ENCODE measurements at places on chromosomes 7 and 10. TPM values are rescaled to one million over a fixed set of nuclear protein-coding genes. Genes with fewer than 3 reads are reported as not detected.
A peak's percentile ranks its signal among the peaks of the same experiment; 100 is the strongest.

DNA sequence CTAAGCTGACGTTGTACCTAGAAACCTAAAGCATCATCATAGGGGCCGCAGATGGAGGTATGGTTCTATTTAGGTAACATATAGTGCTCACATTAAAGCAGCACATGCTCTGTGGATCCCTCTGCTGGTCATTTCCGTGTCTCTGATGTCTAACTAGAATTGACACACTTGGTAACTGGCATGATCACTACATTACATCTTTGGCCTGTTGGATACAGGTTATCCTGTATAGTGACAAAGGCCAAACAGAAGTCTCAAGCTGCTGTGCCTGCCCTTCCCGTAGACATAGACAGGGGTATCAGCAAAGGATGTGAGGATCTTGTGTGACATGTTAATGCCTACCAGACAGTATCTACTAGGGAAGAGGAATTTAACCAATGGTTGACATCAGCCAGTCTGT lies 51.2 kb downstream of the KIF5B start:
- no peak for DNase-seq

The KCNIP2 gene
- 8.3 TPM for total RNA-seq

DNA sequence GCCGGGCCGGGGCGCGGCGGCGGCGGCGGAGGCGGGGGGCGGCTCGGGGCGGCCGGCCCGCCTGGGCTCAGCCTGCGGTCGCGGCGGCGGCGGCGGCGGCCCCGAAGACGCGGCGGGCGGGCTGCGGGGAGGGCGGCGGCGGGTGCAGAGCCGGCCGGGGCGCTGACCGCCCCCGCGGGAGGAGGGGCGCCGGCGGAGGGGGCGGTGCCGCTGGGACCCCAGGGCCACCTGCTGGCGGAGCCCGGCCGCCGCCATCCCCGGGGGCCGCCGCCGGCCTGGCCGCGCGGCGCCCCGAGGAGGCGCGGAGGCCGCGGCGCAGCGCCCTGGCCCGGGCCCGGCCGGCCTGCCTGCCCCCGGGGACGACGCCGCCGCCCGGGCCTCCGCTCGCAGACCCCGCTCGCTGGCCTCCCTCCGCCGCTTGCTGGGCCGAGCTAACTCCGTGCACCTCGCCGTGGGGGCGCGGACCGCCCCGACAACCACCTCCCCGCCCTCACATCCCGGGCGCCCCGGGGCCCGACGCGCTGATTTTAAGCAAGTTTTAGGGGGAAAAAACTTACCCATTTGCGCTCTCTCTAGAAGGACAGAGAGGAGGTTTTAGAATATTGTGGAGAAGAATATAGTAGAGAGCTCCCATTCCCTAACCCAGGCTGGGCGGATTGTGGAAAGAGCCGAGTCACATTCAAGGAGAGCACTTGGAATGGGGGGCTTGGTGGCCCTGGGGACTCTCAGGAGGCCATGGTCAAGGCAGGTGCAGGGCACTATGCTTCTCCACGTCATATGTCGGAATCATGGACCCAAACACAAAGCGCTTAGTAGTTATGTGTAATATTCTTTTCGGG lies at the start of gene BEND7:
BEND7 (minus strand) TSS at position 140 of the 839 bp plus-strand sequence. CDS start 481 bp downstream, outside the sequence.
- DNase-seq = peak; percentile 55

GRCh38 chr10:30456266-30456665 lies 22.3 kb downstream of the MAP3K8 start:
- DNase-seq = no peak

DNA sequence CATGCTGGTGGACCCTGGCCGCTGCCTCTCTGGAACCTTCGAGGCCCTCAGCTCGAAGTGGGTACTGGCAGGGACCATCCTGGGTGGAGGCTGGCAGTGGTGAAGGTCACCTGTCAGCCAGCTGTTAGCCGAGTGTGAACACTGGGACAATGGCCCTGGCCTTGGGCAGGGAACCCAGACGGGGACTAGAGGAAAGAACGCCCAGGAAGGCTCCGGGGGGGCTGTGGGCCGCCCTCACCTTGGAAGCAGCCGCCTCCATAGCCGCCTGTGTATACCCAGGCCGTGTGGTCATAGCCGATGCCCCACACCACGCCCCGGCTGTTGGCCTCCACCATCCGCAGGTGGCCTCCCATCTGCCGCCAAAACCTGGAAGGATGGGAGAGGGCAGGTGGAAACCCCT lies 17.6 kb downstream of the BHLHA15 start:
- DNase-seq = no peak

GRCh38 chr10:123236126-123236525 lies 81.9 kb downstream of the BUB3 start:
- DNase-seq = no peak

GRCh38 chr7:11026452-11027359 lies 53.0 kb downstream of the PHF14 start:
- no peak for DNase-seq

DNA sequence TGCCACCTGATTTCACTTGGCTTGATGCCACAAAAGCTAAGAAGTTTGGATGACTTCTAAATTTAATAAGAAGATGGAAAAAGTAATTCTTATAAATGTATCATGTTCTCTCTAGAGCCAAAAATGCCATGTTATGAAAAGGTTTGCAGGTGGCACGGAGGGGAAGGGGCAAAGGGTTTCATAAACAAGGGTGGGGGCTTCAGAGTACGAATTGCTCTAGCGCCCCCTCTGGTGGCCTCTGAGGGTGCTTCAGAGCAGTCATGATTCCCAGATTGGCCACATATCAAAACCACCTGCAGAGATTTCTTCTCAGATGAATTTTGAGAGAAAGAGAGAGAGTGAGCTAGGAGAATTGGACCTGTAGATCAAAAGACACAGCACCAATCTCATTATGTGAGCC lies 208.6 kb upstream of the YAE1 start:
- DNase-seq = no peak

The SKIDA1 gene
- 8.8 TPM for total RNA-seq

- no peak for DNase-seq
These were observed 96.9 kb downstream of the IQUB start for GRCh38 chr7:123437447-123437995.

GRCh38 chr10:96421995-96422394 lies 63.2 kb upstream of the OPALIN start:
- peak; percentile 24 for DNase-seq

DNA sequence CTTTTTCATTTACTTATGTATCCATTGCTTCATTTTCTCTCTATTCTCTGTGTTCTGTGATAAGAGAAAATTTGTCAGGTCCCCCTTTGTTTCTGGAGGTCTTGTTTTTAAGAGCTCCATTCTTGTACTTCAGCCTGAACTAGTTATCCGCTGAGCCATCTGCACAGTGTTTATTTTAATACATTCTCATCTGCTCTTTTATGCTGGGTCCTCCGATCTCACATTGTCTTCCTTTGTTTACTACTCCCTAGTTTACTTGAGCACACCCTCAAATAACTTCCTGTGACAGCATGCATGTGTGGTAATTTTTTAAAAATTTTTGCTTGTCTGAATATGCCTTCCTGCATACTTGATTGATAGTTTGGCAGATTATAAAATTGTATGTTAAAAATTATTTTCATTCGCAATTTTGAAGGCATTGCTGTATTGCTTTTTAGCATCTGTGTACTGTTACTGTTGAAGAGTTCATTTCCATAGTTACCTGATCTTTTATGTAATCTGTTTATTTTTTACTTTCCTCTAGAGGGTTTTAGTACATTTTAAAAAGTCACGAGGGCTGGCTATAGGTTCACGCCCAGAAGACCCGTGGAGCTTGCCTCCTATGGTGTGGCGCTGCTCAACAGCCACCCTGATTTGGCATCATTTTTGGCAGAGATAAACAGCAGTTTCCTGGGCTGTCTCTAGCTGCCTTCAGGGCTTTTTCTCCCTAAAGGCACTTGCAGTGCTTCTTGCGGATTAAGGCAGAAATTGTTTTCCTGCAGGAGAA lies 31.9 kb downstream of the RSBN1L start:
- DNase-seq = peak; percentile 34

DNA sequence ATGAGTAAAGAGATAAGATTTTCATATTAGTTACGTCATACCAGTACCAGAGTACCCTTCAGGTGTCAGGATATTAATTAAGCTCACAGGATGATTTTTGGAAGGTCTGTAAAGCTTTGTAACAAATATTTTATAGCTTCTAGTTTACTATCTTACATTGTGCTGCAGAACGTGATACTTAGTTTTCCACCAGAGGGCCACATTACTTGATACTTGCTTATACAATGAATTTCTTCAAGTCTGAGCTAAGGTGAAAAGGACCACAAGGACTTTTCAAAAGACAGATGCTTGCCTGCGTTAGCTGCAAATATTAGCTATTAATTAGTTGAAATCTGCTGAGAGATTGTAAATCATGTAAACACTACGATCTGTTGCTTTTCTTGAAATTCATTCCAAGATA lies 12.2 kb downstream of the FOXP2 start:
- no peak for DNase-seq

The LRRC27 gene
- total RNA-seq = 16.6 TPM

The NKX2-3 gene
- not detected for total RNA-seq

- no peak for DNase-seq
These were observed 247.0 kb downstream of the TRIL start for GRCh38 chr7:28711114-28711513.

The ANXA8L1 gene
- total RNA-seq = not detected

DNA sequence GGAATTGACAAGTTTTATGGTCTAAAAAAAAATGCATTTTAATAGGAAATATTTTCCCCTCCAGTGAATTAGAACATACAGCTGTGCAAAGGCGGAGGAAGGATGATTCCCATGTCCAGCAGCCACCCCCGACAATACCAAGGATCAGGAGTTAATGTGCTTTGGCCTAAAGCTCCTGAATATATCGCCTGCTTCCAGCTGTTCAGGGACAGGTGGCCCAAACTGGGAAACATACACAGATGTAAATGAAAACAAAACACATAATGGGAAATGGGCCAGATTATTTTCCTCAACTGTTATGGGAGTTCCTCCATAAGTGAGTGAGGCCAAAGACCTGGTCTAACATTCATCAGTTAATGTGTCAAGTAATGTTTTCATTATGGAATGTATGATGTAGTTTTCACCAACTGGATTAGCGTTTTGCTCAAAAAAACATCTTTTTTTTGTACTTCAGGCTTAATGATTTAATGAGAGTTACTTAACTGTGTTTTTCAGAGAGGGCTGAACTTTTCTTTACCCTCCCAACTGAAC lies 55.1 kb upstream of the LAMB1 start:
- DNase-seq = no peak

The MARVELD1 gene
- total RNA-seq = 3.6 TPM

GRCh38 chr10:51654918-51655317 lies 44.5 kb downstream of the CSTF2T start:
- no peak for DNase-seq

DNA sequence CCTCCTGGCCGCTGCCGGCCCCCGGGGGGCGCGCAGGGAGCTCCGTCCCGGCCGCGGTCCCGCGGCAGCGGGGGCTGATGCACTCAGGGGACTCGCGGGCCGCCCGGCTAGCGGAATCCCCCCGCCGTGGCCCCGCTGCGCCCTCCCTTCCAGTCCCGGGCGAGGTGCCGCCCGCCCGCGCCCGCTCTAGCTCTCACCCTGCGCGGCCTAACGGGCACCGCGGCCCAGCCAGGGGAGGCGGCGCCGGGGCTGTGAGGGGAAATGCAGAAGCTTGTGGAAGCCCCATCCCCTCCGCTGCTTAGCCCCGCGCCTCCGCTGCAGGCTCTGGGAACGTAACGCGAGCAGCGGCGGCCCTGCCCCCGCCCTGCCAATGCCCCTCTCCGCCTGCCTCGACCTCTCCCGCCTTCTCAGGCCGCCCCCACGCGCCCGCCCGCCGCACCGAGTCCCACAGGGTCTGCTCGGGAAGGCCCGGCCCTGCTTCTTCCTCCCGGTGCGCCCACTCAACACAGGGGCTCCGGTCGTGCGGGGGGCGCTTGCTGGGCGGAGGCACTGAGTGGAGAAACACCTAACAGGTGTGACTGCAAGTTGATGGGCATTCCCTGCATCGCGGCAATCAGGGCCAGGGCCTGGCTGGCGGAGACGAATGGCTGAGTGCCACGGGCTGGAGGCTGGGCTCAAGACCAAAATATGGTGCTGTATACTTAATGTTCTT lies 384 bp upstream of the TMEM229A start:
- DNase-seq = peak; percentile 55

DNA sequence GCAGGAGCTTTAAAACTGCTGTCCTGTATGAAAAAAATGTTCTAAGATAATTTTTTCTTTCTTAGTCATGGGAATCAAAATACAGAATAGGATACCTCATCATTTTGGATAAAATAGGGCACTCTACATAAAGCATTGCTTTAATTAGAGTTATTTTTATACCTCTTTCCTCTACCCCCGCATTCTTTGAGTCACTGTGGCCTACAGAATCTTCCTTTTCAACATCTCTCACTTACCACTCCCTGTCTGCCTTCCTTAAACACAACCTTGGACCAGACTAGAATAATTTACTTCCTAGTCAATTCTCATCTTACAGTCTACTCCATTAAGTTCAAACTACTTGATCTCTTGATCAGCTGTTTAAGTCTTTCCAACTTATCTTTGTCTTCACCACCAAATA lies 462.3 kb downstream of the PHTF2 start:
- DNase-seq = no peak

- peak; percentile 7 for DNase-seq
These were observed 4.1 kb upstream of the C10orf120 start for GRCh38 chr10:122703483-122704448.

DNA sequence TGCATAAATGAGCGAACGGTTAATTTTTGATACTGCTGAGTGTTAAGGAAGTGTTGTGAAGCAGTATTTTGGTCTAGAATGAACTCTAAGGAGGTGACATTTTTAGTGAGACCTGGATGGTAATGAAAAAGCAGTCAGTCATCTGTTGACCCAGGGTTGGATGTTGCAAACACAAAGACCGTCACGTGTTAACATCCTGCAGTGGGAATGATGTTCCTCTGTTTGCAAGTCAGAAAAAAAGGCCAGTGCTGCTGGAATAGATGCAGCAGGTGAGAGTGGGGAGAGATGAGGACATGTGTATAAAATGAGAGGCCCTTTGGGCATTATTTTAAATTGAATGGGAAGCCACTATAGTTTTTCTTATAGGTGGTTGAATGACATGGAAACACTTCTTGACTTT lies 39.3 kb downstream of the INSYN2A start:
- no peak for DNase-seq

The GRK5 gene
- 14.4 TPM for total RNA-seq

GRCh38 chr7:7773334-7774309 lies 55.2 kb upstream of the RPA3 start:
- no peak for DNase-seq

The TMEM254 gene
- 12.5 TPM for total RNA-seq

GRCh38 chr7:106012935-106013439 lies 49.9 kb downstream of the CDHR3 start:
- DNase-seq = peak; percentile 63

The PDK4 gene
- total RNA-seq = 7.6 TPM

Measured in cerebellum (tissue), 4 donors.